Fibroblast of skin of right biceps (primary cell): ENCODE measurements at places on chromosomes 3 and 15.

DNA sequence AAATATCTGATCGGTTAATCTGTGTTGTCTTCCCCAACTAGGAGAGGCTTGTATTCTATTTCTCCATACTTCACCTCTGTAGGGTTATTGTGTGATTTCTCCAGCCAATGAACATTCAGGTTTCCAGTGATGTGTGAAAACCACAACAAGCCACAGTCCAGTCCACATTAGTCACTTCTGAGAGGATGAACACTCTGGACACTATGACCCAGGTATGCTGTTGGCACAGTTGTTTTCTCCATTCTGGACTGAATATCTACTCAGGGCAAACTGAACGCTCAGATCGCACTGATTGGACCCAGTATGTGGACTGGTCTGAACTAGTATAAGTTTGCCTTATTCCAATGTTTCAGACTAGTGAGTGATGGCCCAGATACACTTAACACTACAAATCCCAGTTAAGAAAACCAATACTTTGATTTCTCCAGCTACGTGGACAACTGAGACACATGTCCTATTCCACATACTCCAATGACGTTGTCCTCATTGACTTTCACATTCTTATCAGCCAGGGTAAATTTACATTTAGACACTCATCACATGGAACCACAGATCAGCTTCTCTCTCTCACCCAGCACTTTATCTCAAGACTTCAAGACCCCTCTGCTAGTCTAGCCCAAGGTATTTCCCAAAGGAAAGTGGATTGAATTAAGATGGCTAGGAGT, 587.4 kb upstream of the SGO1 start:
- no peak for DNase-seq

DNA sequence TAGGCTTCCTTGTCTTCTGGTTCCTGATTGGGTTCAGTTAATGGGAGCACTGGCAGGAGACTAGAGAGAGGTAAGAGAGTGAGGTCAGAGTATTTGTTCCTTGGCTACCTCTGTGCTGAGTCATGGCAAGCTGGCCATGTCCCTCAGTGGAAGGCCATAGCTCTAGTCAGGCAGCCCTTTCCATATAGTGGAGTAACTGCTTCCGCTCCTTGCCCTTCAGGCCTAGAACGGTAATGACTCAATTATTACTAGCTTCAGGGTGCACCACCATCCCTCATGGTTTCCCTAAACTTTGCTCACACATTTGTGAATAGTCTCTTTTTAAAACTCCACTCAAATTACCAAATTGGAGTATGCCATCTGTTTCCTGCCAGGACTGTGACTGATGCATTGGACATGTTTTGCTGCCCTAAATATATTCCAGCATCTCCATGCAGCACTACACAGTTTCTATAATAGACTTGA, 10.5 kb upstream of the ANO10 start:
- DNase-seq: peak; percentile 63

DNA sequence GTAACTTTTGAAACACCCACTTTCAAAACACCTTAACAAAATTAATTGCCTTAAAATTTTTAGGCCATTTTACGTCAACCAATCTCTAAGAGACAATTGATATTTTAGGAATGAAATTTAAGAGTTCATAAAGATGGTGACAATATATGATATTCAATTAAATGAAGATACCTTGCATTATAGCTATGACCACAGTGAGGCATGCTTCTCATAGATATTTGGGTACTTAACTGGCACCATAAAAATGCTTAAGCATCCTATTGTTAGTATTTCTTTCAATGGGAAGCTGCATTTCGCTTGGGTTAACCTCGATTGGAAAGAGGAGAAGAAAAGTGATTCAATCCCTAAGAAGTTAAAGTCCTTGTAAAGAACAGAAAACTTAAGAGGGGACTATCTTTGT, 209.0 kb downstream of the GAP43 start:
- no peak for DNase-seq

DNA sequence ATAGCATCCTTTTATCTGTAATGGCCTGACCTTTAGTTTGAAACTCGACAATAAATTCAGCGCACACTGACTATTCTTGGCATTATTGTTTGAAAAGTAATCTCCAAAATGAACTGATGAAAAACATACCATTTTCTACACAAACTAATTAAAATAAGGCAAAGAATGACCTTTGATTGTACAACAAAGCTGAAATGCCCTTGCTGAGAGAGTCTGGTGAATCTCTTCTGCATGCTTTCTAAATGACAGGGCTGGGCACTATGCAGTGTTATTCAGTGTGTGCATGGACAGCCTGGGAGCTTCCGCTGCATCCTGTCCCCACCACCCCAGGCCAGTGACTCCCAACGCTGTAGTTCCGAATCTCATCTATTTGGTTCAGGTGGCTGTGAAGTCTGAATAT, 530.8 kb downstream of the FOXP1 start:
- DNase-seq: no peak

DNA sequence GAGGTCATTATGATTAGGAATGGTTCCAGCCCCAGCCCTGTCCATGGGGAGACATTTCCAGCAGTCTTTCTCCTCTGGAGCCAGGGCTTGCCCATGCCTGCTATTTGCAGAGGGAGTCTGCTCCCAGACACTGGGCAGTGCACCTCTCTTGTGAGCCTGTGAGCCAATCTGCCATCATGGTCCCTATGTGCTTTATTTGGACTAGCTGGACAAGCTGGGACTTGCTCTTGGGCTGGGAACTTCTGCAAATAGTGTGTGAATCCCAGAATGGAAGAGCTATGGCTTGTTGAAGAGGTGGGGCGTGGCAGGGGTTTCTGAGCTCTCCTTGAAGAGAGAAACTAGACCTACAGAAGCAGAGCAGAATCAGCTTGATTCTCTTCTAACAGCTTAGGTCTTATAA, 53.7 kb upstream of the KY start:
- DNase-seq: no peak

GRCh38 chr3:149085828-149086231, 503 bp downstream of the HLTF start:
- peak; percentile 28 for DNase-seq

DNA sequence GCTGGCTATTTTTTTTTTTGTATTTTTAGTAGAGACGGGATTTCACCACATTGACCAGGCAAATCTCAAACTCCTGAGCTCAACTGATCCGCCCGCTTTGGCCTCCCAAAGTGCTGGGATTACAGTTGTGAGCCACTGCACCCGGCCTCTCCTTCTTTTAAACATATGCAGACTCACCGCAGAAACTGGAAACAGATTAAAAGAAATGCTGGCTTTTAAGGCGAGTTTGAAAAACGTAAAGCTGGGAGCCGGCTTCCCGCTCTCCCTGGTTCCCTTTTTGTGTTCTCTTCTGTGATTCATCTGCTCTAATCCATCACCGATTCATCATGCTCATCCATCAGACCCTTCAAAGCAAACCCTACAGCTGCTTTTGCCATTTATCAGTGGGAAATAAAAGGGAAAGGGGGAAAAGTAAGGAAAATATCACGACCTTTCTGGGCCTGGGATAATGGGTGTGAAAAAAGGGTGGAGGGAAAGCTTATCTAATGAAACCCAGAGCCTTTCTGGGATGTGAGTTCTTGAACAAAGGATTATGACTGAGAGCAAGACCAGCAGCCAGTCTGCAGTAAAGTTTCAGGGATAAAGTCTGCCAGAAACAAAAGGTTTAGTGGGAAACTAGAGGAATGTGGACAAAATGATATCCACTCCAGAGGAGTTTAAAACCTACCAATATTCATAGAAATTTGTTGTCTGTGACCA, 92.3 kb upstream of the LRIG1 start:
- peak; percentile 80 for DNase-seq

DNA sequence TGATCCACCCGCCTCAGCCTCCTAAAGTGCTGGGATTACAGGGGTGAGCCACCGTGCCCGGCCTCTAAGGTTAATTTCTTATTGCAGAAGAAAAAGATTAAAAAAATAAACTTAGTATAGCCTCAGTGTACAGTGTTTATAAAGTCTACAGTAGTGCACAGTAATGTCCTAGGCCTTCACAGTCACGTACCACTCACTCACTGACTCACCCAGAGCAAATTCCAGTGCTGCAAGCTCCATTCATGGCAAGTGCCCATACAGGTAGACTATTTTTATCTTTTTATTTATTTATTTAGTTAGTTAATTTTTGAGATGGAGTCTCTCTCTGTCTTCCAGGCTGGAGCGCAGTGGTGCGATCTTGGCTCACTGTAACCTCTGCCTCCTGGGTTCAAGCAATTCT, 3.2 kb upstream of the FLNB start:
- peak; percentile 73 for DNase-seq

- DNase-seq: no peak
Measured at GRCh38 chr3:125126323-125126722, 70.5 kb upstream of the HEG1 start.

- no peak for DNase-seq
Measured at GRCh38 chr15:87082581-87082980, 1002.9 kb downstream of the AGBL1 start.

- DNase-seq: no peak
Measured at GRCh38 chr15:74809242-74809641, 3.4 kb upstream of the LMAN1L start.

DNA sequence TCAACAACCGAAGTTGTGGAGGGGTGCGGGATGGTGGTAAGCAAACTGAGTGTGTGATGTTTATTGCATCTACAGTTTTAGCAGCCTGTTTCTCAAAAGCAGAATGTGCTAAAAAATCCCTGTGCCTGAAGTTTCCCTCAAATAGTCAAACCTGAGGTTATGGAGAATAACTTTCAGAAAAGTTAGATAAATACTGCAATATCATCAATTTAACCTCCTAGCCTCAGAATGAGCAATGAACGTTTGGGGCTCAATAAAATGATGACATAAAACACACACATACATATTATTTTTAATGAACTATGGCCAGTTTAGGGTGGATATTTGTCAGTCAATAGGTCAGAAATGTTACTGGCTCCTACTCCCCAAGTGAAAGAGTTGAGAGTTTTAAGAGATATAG, 201.6 kb downstream of the SEMA6D start:
- DNase-seq: no peak

GRCh38 chr3:160136421-160136820, 88.8 kb upstream of the C3orf80 start:
- DNase-seq: peak; percentile 40

GRCh38 chr3:62950210-62950609, 75.0 kb upstream of the CADPS start:
- no peak for DNase-seq

GRCh38 chr3:129665024-129665768, 58.7 kb upstream of the PLXND1 start:
- peak; percentile 61 for DNase-seq
